ENCODE measurements at places on chromosomes 11 and 22. TPM values are rescaled to one million over a fixed set of nuclear protein-coding genes. Genes with fewer than 3 reads are reported as not detected.

DNA sequence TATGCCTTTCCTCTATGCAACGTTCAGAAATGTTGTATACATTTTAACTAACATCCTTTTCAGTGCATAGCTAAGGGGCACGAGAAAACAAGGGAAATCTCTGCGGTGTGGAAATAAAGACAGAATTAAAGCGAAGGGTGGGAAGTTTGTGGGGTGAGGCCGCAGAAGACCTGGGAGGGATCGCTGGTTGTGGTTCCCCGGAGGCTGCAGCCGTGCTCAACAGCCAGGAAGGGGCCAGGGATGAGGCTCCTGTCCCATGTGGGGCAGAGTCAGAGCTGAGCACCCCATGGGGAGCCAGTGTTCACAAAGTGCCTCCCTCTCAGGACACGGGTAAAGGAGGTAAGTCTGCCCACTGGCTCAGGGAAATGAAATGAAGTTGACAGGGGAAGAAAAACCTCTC, 67.5 kb downstream of the MYEOV start:
- DNase-seq = no peak

DNA sequence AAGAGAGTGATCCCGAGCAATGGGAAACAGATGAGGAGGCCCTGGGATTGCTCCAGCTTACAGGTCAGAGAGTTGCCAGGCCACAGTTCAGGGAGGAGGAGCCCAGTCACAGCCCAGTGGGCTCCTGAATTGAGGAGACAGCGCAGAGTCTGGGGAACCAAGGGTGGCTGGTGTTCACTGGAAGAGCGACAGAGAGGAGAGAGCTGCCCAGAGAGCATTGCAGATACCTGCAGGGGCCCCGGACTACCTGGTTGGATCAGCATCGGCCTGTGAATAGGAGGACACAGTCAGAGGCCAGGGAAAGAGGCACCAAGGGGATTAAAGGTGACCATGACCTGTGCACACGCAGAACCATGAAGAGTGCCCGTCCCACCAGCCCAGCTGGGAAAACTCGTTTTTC, 648.6 kb downstream of the TBC1D22A start:
- no peak for DNase-seq

DNA sequence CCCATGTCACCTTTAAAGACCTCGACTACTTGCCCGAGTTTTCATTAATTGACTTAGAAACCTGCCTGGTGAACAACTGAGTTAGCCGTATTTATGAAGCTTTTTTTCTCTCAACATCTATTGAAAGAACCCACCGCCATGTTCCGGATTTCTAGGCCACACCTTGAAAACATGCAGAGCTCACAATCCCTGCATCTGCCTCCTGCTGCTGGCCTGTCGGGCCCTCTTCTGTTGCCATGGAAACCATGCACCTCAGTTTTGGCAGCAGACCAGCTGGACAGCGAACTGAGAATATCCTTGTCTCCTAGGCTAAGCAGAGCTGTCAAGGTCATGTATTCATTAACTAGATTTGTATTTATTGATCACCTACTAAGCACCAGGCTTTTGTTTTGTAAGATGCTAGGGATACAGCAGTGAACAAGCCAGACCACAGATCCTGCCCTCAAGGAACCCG, 4.3 kb upstream of the PATZ1 start:
- no peak for DNase-seq

GRCh38 chr22:37063431-37064420, 12.2 kb downstream of the KCTD17 start:
- DNase-seq = no peak

FOXR1 gene
- not detected for total RNA-seq

LGR4 gene
- total RNA-seq = 0.08 TPM

GAB4 gene
- total RNA-seq = not detected
